Activated naive CD4-positive, alpha-beta T cell treated with anti-CD3 and anti-CD28 coated beads, Interleukin-2, amount 50 U/mL, for 72 hours (primary cell): ENCODE measurements at places on chromosomes 5 and 9. TPM values are rescaled to one million over a fixed set of nuclear protein-coding genes. Genes with fewer than 3 reads are reported as not detected.

The PFN3 gene
- not detected for total RNA-seq

The SLC35D2 gene
- total RNA-seq = 1.5 TPM

The C5orf52 gene
- total RNA-seq = not detected

The SLC34A3 gene
- 0.12 TPM for total RNA-seq

The CDH18 gene
- not detected for total RNA-seq

The HACD4 gene
- 0.87 TPM for total RNA-seq

The C5orf34 gene
- total RNA-seq = 12.4 TPM

The RPL12 gene
- total RNA-seq = 1,979 TPM

The AK8 gene
- not detected for total RNA-seq

The LHX3 gene
- total RNA-seq = 0.08 TPM

DNA sequence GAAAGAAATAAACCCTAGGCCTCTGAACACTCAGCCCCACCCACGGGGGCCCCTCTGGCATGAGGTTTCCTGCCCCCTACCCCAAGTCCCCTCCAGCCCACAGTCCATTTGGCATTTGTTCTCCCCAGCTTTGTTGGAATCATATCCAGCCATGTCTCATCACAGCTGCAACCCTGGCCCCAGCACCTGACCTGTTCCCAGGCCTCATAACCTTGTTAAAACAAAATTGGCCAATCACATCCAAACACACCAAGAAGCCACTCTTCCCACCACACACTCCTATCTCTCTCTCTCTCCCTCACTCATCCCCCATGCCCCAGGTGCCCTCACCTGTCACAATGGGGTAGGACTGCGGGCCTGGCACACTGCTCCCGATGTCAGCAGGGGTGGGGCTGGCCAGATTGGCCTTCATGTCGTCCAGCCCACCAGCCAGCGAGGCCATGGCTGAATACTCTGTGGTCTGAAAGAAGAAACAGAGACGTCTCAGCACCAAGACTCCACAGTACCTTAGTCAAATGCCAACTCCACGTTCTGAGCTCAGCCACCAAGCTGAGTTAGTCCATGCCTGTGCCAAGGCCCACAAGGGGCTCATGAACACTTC is 110.9 kb downstream of the PAX5 start:
- no peak for DNase-seq

- DNase-seq = peak; percentile 58
Measured at GRCh38 chr9:36470643-36471290, 70.7 kb upstream of the RNF38 start.

DNA sequence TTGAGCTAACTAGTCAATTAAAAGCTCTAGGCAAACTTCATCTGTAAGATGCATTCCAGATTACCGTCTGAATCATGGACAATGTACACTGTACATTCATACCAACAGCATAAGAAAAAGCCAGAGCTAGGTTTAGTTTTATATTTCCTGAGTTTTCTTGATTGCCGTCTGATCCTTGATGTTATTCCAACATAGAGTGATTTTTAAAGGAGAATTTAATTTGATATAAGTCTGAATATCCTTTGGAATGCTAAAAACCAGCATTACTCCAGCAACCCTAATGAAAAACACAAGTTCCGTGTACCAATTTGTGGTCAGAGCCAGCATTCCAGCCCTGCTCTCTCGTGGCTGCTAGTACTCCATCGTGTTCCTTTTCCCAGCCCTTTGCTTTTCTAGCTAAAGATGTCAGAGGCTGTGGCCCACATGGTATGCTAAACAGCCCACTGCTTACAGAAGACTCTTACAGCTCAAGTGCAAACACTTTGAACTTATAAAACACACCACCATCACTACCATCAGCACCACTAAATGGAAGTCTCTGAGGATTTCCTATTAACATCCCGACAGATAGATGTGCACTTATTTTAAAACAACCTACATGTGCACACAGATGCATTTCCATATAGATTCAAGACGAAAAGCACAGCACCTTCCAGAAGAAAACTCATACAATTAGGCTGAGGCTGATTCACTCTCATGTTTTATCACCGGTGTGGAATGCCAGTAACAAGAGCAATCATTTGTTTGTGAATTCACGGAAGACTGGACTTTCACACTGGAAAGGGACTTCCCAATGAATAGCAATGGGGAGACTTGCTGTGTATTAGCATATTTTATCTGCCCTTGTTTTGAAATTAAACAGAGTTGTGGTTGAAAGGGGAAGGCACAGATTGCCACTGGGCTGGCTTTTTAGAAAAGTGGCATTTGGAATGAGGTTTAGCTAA is 246.9 kb upstream of the GAS1 start:
- no peak for DNase-seq

GRCh38 chr9:115106642-115107041 is 11.3 kb downstream of the TNC start:
- no peak for DNase-seq

- DNase-seq = no peak
Measured at GRCh38 chr5:124869426-124870033, 123.1 kb upstream of the ZNF608 start.

DNA sequence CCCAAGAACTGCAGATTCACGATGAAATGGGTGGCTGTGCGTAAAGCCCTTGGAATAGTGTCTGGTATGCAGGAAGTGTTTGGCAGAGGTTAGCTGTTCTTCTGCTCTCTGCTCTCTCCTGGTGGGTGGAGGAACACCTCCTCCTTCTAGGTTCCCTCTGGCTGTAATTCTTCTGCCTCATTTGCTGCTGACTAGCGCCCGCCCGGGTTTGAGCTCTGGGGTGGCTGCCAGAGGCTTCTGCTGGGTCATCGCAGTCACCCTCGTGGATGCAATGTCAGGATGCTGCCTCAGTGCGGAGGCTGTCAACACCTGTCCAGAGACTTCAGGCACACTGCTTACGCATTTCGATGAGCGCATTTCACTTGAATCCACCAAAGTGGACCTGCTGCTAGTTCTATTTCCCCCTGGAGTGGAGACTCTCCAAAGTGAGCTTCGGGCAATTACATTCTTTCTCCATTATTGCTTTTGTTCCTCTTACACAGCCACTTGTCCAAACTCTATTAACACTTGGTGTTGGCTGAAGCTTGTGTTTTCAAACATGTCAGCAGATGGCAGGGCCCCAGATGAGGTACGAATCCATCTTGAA is 11.7 kb downstream of the DOCK2 start:
- no peak for DNase-seq

- DNase-seq = no peak
Measured at GRCh38 chr5:159104051-159104651, 4.4 kb upstream of the EBF1 start.

- DNase-seq = peak; percentile 16
Measured at GRCh38 chr5:62341783-62342475, 35.9 kb downstream of the KIF2A start.

DNA sequence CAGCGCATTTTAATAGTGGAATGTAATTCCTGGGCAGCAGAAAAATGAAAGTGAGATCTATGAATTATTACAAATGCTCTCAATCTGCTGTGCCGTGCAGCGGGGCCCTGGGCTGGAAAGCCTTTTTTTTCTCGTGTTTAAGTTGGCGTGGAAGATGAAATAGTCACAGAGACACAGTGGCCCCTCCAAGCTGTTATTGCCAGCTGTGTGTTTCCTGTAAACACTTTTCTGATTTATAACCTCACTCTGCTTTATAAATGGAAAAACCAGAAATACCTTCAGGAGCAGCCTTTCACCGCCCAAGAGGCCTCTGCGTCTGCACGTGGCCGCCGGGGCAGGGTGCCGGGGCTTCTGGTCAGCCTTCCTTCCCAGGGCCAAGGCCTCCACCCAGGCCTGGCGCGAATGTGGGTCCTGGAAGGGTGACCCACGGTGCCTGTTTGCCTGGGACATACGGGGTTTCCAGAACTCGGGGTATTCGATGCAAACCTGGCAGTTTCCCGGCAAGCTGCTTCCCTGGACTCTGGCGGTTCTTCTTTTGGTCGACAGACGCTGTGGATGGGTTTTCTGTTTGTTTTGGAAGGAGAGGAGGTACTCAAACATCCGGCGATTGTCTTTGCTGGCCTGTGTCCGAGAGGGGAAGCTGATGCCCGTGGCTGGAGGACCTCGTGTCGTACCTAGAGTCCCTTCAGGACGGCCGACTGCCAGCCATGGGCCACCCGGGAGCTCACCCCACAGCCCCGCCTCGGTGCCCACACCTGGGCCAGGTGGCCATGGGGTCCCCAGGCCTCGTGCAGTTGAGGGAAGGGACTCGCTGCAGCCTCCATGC is 256.7 kb downstream of the PARP8 start:
- no peak for DNase-seq

DNA sequence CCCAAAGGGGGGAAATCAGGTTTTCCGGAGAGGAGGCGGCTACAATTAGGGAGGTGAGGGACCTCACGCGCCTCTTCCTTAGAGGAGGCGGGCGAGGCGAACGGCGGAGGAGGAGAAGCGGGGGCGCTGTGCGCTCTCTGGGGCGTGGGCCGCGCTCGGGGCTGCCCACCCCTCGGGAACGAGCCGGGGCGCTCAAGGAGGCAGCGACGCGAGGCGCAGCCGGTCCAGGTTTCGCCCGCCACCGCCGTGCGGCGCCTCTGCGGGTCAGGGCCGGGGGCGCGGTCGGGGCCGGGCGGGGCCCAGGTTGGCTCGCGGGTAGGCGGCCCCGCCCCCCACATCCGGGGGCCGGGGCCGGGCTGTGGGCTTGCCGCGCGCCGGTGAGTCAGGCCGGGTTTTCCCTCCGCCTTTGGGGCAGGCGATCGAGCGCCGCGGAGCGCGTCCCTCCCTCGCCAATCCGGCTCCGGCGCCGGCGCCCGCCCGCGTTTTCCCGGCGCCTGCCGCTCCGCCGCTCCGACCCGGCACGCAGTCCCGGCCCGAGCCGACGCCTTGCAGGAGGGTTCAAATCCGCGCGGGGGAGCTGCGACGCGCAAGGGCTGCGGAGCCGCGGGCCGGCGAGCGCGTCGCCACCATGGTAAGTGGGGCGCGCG is at the start of gene N4BP3:
N4BP3 (plus strand) TSS at position 392 of the 647 bp plus-strand sequence. CDS start 6,052 bp downstream, outside the sequence.
- peak; percentile 85 for DNase-seq

DNA sequence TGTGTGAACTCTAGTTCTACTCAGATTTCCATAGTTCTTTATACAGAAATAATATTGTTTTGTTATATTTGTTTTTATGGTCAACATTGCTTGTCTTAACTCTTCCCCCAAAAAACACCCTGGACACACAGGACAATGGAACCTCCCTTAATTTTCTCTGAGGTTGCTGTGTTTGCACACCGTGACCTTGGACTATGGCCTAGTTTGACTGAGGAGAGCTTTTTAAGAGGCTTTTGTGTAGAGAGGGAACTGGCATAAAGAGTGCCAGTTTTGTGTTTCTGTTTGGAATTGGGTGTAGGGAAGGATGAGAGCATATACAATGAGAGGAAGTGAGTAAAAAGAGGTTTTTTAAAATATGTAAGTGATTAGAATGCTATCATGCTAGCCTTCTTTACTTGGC is 101.1 kb upstream of the MEF2C start:
- no peak for DNase-seq

- DNase-seq = no peak
Measured at GRCh38 chr5:67235399-67236110, 39.0 kb upstream of the CD180 start.

- DNase-seq = no peak
Measured at GRCh38 chr5:166349046-166349445, 1942.4 kb upstream of the WWC1 start.

- DNase-seq = no peak
Measured at GRCh38 chr9:130948266-130948665, 9.2 kb upstream of the FIBCD1 start.

DNA sequence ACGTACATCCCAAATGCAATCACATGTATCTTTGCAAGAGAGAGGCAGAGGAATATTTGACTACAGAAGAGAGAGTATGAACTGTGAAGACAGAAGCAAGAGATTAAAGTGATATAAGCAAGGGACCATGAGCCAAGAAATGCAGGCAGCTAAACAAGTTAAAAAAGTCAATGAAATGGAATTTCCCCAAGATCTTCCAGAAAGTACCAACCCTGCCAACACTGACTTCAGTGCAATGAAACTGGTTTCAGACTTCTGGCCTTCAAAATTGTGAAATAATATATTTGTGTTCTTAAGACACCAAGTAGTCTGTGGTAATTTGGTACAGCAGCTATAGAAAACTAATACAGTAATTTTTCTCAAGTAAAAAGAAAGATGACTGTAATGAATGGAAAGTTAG is 20.9 kb downstream of the FOXI1 start:
- no peak for DNase-seq

DNA sequence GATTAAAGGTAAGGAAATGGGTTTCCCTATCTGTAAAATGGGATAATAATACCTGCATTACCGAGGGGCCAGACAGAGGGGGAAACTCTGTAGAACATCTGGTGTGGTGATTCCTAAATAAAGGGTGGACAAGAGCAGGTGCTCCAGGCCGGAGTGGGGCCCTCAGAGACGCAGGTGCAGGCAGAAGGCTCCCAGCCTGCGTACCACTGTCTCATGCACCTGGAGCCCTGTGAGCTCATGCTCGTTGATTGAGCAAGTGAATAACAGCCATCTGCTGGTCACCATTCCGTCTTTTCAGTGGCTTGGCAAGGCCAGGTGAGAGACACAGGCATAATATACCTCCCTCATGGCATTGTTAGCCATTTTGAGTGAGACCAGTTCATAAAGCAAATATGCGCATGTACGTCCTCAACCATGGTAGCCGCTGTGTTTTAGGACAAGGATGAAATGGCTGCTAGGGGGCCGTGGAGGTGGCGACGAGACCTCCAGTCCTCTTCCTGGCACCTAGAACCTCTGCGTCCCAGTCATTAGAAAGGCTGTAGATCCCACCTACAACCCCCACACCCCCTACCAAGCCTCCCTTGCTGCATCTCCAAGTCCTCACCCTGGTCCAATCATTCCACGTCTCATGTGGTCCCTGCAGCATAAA is 198.0 kb upstream of the MVB12B start:
- DNase-seq = no peak

DNA sequence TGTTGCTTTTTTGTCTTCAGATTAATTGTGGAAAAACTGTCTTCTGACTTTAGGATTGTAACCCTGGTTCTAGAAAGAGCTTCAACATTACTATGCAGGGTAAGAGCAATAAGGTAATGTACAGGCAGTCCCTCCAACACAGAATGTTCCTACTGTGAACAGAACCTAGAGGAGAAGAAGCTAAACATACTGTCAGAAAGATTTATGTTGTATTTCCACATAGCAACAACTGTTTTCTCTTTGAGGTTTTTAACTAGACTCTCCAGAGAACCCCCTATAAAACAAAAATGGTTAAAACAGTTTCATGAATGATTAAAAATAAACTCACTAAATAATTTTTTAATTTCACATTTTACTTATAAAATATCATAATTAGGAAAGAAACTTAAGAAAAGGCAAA is 64.3 kb upstream of the NAA35 start:
- DNase-seq = no peak

- no peak for DNase-seq
Measured at GRCh38 chr9:126721564-126721981, 83.3 kb upstream of the ZBTB43 start.

- no peak for DNase-seq
Measured at GRCh38 chr5:68644971-68645370, 429.4 kb downstream of the PIK3R1 start.

- no peak for DNase-seq
Measured at GRCh38 chr5:146645342-146645741, 129.4 kb upstream of the GPR151 start.

- no peak for DNase-seq
Measured at GRCh38 chr5:121962958-121963357, 1.2 kb downstream of the SRFBP1 start.

- DNase-seq = no peak
Measured at GRCh38 chr5:125926172-125926571, 497.0 kb upstream of the GRAMD2B start.

GRCh38 chr5:135660826-135661575 is 82.2 kb upstream of the CXCL14 start:
- no peak for DNase-seq

- DNase-seq = no peak
Measured at GRCh38 chr5:154962494-154962893, 21.6 kb downstream of the MRPL22 start.
